Activated CD4-positive, alpha-beta T cell treated with anti-CD3 and anti-CD28 coated beads, Interleukin-2, amount 50 U/mL, for 4 hours (primary cell): ENCODE measurements at places on chromosomes 5 and 9.

DNA sequence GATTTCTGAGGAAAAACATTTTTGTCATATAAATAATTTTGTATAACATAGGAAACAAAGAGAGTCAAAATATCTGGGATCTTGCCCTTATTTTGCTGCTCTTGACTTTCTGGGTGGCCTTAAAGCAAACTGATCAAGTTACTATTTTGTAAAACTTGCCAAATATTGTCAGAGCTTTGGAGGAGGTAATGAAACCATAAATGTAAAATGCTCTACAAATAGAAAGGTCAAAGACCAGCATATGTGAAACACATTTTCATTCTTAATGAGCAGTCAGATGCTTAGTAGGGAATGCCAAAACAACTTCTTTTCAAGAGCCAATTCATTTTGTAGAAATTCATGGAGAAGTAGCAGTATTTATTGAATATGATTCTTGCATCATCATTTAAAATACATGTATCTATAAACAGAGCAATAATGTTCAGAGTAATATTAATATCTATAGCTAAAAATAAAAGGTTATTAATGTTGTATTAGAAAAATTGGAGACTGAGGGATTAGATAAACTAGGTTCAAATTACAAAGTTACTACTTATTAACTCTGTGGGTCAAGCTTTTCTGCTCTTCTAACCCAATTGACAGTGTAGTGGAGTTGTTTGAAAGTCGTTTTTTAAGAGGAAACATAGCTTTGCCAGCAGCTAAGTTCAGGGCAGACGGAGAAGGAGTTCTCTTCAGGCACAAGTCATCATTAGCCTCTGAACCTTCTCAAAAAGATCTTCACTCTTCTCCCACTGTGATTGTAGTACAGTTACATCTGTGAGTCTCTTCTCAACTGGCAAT is 2053.1 kb downstream of the EFNA5 start:
- no peak for DNase-seq

- DNase-seq, result no peak
Observed at GRCh38 chr5:154117050-154117449, 73.5 kb upstream of the GALNT10 start.

DNA sequence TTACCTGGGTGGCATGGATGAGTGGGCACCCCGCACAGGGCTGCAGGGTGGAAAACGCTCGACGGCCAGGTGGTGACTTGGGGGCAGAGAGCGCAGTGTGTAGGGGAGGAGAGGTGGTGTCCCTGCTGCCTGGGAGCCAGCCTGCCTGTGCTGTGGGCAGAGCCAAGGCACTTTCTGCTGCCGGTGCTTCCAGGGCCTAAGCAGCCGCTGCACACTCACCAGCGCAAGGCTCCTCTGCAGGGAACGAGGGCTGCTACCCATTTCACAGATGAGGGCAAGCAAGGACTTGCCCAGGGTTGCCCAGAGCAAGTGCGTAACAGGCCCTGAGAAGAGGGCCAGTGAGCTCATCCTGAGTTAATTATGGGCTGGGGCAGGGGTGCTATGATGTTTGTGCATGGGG is 62.5 kb downstream of the CRB2 start:
- no peak for DNase-seq

DNA sequence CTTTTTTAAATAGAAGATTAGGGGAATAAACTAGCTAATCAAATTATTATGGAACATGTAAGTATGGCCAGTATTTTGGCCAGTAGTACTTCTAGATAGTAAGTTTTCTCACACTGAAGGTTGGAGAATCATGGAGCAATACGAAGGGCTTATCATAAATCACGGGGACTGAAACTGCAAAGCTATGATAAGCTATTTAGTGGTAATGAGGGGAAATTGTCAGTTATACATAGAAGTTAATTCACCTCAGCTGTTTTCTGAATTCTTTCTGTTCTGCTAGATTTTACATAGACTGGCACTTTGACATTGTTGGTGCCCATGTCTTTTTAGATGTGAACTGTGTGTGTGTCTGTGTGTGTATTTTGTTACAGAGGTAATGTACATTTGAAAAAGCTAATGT is 34.5 kb upstream of the FAM151B start:
- DNase-seq, result no peak

GRCh38 chr5:90287036-90287435 is 122.5 kb downstream of the CETN3 start:
- no peak for DNase-seq
